ENCODE measurements at places on chromosomes 13 and 19.
A peak's percentile ranks its signal among the peaks of the same experiment; 100 is the strongest.

DNA sequence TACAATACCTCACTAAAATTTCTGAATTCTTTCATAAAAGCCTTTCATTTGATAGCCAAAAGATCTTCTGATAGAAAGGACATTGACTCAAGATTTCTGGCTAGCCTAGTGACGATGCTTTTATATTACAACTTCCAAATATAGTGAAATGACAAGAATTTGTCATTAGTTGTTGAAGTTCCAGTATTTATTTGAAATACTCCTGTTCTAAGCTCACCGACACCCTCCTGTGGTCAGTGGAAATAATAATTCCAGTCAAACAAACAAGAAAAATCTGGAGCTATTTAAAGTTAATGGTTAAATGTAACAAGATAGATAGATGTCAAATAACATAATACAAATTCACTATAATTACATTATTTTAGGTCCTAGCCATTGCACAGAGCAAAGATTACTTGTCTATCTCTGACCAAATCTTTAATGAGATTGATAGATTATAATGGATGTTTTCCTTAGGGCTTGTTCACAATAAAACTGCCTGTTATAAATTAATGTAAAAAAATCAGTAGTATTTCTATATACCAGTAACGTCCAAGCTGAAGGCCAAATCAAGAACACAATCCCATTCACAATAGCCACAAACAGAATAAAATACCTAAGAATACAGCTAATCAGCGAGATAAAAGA lies 195.5 kb downstream of the RGCC start:
- DNase-seq = peak; percentile 54

- DNase-seq = no peak
Observed at GRCh38 chr13:43482026-43482425, 304.7 kb downstream of the ENOX1 start.

DNA sequence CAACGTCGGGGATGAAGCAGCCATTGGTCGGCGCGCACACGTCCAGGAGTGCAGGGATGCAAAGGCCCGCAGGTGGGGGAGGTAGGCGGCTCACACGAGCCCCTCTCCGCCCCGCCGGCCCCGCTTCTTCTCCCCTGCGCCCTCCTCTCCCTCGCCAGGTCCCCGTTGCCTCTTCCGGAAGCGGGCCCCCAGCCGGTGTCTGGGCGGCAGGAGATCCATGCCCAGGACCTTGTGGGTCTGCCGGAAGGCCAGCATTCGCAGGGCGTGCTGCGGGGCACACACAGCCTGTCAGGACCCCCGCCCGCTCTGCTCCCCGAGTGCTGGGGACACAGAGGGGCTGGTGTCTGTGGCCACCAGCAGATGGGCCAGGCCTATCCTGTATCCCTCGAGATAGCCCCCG lies 19.7 kb upstream of the MATK start:
- no peak for DNase-seq

- DNase-seq = peak; percentile 71
Observed at GRCh38 chr19:49847731-49848696, 2.9 kb upstream of the PTOV1 start.

DNA sequence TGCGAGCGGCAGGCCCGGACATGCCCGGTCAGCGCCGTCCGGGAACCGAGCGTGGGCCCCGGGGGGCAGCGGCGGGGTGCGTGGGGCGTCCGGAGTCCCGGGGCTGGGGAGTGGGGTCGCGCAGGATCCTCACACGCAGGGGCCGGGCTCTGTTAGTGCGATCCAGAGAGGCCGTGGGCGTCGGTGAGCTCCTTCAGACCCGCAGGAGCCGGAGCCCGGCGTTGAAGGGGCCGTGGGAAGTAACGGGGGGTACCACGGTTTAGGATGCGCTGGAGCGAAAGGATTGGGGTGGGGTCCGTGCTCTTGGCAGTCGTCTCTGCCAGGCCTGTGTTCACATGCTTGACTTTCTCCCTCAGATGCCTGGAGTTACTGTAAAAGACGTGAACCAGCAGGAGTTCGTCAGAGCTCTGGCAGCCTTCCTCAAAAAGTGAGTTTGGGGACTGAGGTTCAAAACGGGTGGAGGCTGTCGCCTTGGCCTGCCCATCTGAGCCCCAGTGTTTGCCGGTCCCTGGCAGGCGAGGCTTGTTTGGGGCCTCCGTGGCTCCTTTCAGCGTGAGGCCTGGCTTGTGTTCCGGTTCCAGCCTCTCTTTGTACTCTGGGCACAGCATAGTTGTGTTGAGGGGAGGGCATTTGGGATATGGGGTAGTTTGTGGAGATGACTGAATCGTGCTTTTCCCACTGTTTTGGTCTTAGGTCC lies 512 bp downstream of the RPS19 start:
- DNase-seq = no peak

DNA sequence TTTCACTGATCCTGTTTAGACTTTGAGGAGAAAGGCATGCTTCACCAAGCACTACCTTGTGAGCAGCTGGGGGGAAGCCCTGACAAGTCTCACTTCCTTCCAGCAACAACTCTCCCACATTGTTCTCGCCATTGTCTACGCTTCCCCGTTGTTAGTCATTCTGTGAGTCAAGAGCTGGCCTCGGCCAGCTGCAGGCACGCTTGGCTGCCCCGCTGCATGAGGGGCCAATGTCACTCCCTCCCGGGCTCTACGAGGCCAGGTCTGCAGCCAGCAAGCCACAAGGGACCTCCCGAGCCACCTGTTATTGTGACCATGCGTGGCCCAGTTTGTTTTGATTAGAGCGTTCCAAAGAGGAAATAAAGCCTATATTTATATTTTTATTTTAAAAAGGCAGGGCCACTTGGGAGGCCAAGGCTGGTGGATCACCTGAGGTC lies 220.9 kb downstream of the FOXO1 start:
- DNase-seq = no peak

- no peak for DNase-seq
Observed at GRCh38 chr19:1238369-1239303, 831 bp upstream of the CBARP start.

- no peak for DNase-seq
Observed at GRCh38 chr19:50657222-50657669, 8.0 kb downstream of the C19orf81 start.

GRCh38 chr13:77184455-77184854 lies 142.4 kb downstream of the MYCBP2 start:
- no peak for DNase-seq

- DNase-seq = no peak
Observed at GRCh38 chr19:34662919-34663318, 14.0 kb downstream of the SCGB2B2 start.

GRCh38 chr13:51793570-51794271 lies 10.2 kb downstream of the DHRS12 start:
- DNase-seq = peak; percentile 50

- DNase-seq = no peak
Observed at GRCh38 chr13:72346716-72347115, 380.7 kb downstream of the MZT1 start.

DNA sequence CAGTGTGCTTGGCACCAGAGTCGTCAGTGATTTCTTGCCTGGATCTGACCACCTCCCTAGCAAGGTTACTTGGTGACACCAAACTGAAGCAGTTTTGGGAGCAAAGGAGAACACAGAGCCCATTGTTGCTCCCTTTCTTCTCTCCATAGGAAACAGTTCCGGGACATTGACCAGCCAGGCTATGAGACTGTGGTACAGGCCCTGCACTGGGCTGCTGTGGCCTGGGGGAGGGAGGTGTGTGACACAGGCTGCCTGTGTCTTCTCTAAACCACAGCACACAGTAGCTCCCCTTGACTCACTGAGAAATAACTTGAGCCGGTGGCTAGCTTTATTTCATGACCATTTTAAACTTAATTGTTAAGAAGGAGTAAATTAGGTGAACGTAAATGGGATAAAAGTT lies 214.8 kb upstream of the UBL3 start:
- DNase-seq = no peak

All from stromal cell of bone marrow (primary cell).